Panc1 (cell line): ENCODE measurements at places on chromosomes 1 and 21. TPM values are rescaled to one million over a fixed set of nuclear protein-coding genes. Genes with fewer than 3 reads are reported as not detected.

The LCE1A gene
- not detected for total RNA-seq

The PRAMEF25 gene
- not detected for total RNA-seq

The PLPPR4 gene
- total RNA-seq, result not detected

The RIPPLY3 gene
- 1.2 TPM for total RNA-seq

The RYR2 gene
- 0.03 TPM for total RNA-seq

The BEND5 gene
- not detected for total RNA-seq

The PLEKHA6 gene
- 5.5 TPM for total RNA-seq

The ZNF691 gene
- total RNA-seq, result 9.9 TPM

The NOS1AP gene
- total RNA-seq, result 27.9 TPM

The SPRR2F gene
- not detected for total RNA-seq

The SYDE2 gene
- 18.2 TPM for total RNA-seq

The FCRL4 gene
- total RNA-seq, result not detected

The EPHA2 gene
- 263 TPM for total RNA-seq

The PPM1J gene
- 0.51 TPM for total RNA-seq

The MAP3K7CL gene
- total RNA-seq, result 0.31 TPM

The SPRR2G gene
- not detected for total RNA-seq

The CRNN gene
- total RNA-seq, result not detected

The SVBP gene
- 21.2 TPM for total RNA-seq

The TBX19 gene
- 2.2 TPM for total RNA-seq

The TMEM82 gene
- total RNA-seq, result not detected

The MAN1A2 gene
- 28.7 TPM for total RNA-seq

The CFAP141 gene
- not detected for total RNA-seq

The SAMD13 gene
- 2.2 TPM for total RNA-seq

The TMEM59 gene
- 174 TPM for total RNA-seq

The CHODL gene
- 0.10 TPM for total RNA-seq

The FAM72D gene
- total RNA-seq, result 12.8 TPM

The S100A7A gene
- not detected for total RNA-seq

The NTRK1 gene
- 0.21 TPM for total RNA-seq

The CALML6 gene
- 1.5 TPM for total RNA-seq

The TEKT2 gene
- 0.23 TPM for total RNA-seq

The DVL1 gene
- total RNA-seq, result 144 TPM

The RGS16 gene
- 0.23 TPM for total RNA-seq

The ALX3 gene
- total RNA-seq, result not detected

The LCA5L gene
- 0.87 TPM for total RNA-seq

The SPATA46 gene
- not detected for total RNA-seq

The ACADM gene
- total RNA-seq, result 57.2 TPM
